Vagina (tissue), 2 donors: ENCODE measurements at places on chromosomes 6 and 20. TPM values are rescaled to one million over a fixed set of nuclear protein-coding genes. Genes with fewer than 3 reads are reported as not detected.
A peak's percentile ranks its signal among the peaks of the same experiment; 100 is the strongest.

Gene CCM2L
- total RNA-seq: 8.6 TPM

Gene SNAP25
- total RNA-seq: 5.6 TPM

Gene PRR18
- total RNA-seq: not detected

Gene DAAM2
- 22.1 TPM for total RNA-seq

DNA sequence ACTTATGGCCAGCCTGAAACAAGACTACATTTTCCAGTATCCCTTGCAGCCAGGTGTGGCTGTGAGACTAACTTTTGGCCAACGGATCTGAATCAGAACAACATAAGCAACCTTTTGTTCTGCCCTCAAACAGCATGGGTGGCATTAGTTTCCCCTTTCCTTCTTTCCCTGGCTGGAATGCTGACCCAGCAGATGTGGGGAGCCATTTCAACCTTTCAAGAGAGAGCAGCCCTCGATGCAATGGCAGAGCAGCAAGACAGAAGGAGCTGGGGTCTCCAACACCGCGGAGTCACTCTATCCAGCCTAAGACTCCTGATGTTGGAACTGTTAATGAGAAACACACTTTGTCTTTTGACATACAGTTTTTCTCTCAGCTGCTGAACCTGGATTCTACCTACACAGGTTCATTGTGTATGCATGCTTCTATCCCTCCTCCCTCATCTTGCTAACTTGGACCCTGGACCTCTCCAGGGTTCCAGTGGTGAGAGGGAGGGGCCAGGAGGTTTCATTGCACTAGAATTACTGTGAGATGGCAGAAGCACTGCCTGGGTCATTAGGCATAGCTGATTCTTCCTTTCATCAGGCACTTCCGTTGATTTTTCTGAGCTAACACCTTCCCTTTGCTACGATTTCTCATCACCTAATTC, 28.8 kb upstream of the DDR1 start:
- H3K36me3 ChIP-seq: no peaks in the 10 kb centered on the region
- H3K4me3 ChIP-seq: no peak overlapping the region
- H3K27ac ChIP-seq: no peak overlapping the region
- H3K4me1 ChIP-seq: no peaks in the 10 kb centered on the region
- H3K27me3 ChIP-seq: no peaks in the 10 kb centered on the region

DNA sequence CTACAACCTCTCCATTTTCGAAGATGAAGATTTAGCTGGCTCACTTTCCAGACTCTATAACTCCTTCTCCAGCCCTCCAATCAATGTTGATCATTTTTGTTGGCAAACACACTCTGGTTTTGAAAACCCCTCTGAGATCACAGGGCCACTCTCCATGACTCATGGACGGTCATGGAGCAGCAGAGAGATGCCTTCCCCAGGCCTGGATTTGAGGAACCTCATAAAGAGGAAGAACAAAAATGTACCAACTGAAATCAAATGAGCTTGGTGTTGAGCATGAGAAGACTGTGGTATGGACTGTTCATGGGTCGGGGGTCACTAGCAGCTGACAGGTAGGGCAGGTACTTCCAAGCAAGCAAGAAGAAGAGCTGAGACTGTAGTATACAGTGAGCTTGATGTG, 112.8 kb upstream of the INSM1 start:
- no peak for DNase-seq
- H3K4me3 ChIP-seq: no peak overlapping the region
- H3K4me1 ChIP-seq: no peaks in the 10 kb centered on the region
- no peaks in the 10 kb centered on the region for H3K27me3 ChIP-seq
- no peaks in the 10 kb centered on the region for H3K36me3 ChIP-seq
- H3K27ac ChIP-seq: no peak overlapping the region

DNA sequence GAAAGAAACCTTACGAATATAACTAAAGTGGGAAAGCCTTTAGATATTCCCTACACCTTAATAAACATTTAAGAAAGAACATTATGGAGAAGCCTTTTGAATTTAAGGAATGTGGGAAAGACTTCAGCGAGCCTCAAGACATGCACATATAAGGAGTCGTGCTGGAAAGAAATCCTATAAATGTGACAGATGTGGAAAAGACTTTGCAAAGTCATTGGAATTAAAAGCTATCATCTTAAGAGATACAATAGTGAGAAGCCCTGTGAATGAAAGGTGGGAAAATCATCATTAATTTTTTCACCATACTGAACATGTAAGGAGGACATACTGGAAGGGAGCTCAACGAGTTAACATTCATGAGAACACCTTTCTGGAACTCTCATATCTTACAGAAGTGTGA, 650.5 kb upstream of the DEFB115 start:
- H3K27me3 ChIP-seq: no peaks in the 10 kb centered on the region
- no peaks in the 10 kb centered on the region for H3K4me1 ChIP-seq
- H3K27ac ChIP-seq: no peak overlapping the region
- no peak for DNase-seq
- H3K36me3 ChIP-seq: no peaks in the 10 kb centered on the region

- no peak for DNase-seq
- H3K4me3 ChIP-seq: no peak overlapping the region
- H3K36me3 ChIP-seq: no peaks in the 10 kb centered on the region
- H3K27ac ChIP-seq: no peak overlapping the region
These were observed 96.2 kb upstream of the HMGN3 start for GRCh38 chr6:79330704-79331103.

Gene PRSS35
- not detected for total RNA-seq

Gene ENPP3
- total RNA-seq: 2.0 TPM

GRCh38 chr6:89895276-89895874, 1.1 kb downstream of the GJA10 start:
- H3K27me3 ChIP-seq: no peaks in the 10 kb centered on the region
- H3K4me3 ChIP-seq: no peak overlapping the region
- no peaks in the 10 kb centered on the region for H3K4me1 ChIP-seq
- no peak for DNase-seq
- no peak overlapping the region for H3K27ac ChIP-seq
- H3K36me3 ChIP-seq: no peaks in the 10 kb centered on the region

GRCh38 chr6:154526996-154527395, 16.5 kb upstream of the CNKSR3 start:
- H3K27me3 ChIP-seq: no peaks in the 10 kb centered on the region
- H3K27ac ChIP-seq: no peak overlapping the region
- H3K36me3 ChIP-seq: no peaks in the 10 kb centered on the region
- DNase-seq: no peak
- H3K4me1 ChIP-seq: no peaks in the 10 kb centered on the region

Gene FLRT3
- total RNA-seq: 4.7 TPM

Gene SLPI
- total RNA-seq: 431 TPM

Gene TRERF1
- 20.6 TPM for total RNA-seq

DNA sequence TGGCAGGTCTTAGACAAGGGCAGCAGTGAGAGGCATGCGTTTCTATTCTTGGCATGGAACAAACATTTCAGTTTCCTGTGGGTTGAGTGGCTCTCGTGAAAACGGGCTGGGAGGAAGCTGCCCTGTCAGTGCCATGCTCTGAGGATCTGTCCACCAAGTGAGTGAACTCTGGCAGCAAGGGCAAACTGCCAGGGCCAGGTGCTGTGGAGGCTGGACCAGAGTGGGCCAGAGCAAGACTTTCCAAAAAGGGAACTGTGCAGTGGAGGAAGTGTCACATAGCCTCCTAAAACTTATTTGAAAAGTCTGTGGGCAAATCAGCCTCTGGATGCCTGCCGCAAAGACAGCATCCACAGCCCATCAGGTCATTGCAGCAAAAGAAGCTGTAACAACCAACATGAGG, 44.2 kb upstream of the TAB2 start:
- no peak for DNase-seq
- no peaks in the 10 kb centered on the region for H3K27me3 ChIP-seq
- no peak overlapping the region for H3K4me3 ChIP-seq
- H3K27ac ChIP-seq: no peak overlapping the region

DNA sequence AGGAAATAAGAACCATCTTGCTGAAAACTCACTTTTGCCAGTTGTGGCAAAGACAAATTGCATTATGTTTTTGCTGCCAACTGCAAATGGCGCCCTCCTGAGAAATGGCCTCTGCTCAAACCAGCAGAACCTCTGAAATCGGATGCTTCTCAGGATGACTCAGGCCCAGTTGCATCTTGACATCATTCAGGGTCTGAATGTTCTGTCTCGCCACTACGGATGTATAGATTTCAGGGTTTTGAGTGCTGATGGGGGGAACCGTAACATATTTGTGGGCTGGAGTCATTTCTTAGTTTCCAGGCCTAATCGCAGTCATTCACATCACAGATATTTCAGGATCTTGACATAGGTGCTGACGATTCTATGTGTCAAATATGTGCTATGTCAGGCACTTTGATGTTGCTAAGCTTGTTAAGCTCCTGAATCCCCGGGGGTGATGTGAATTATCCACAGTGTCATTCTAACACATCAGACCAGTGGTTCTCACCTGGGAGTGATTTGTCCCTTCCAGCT, 207.1 kb downstream of the NFATC2 start:
- H3K4me3 ChIP-seq: no peak overlapping the region
- H3K27me3 ChIP-seq: no peaks in the 10 kb centered on the region
- H3K27ac ChIP-seq: no peak overlapping the region
- no peaks in the 10 kb centered on the region for H3K36me3 ChIP-seq

Gene WFDC12
- total RNA-seq: 4.4 TPM

Gene TNNC2
- not detected for total RNA-seq

- H3K4me1 ChIP-seq: peaks cover 8% of the 10 kb centered on the region
- no peak for DNase-seq
- peak overlapping the region; percentile 37 for H3K27ac ChIP-seq
- no peak overlapping the region for H3K4me3 ChIP-seq
- H3K36me3 ChIP-seq: no peaks in the 10 kb centered on the region
- H3K27me3 ChIP-seq: no peaks in the 10 kb centered on the region
These were observed 120.4 kb downstream of the RNGTT start for GRCh38 chr6:88843040-88843439.

DNA sequence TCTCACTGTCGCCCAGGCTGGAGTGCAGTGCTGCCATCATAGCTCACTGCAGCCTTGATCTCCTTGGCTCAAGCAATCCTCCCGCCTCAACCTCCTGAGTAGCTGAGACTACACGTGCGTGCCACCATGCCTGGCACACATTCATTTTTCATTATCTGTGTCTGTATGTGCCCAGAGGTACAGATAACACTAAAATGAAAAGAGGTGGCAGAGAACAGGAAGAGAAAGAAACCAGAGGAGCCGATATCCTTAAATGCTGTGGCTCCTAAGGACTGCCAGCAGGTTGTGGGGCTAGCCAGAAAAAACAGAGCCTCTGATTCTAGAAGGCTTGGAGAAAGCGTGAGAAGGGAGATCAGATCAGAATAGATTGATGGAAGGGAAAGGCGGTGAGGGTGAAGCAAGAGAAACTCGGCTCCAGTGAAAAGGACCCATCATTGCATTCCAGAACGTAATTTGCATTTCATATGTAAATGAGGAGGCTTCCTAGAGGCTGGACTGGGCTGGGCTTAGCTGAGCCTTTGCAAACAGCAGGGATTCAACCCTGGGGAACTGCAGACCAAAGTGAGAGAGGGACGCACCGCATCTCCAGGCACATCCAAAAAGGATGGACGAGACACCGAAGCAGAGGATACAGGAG, 64.2 kb downstream of the GCNT2 start:
- no peaks in the 10 kb centered on the region for H3K27me3 ChIP-seq
- no peak for DNase-seq
- no peak overlapping the region for H3K4me3 ChIP-seq
- H3K4me1 ChIP-seq: no peaks in the 10 kb centered on the region

GRCh38 chr20:64242797-64243475, 12.6 kb upstream of the PCMTD2 start:
- H3K36me3 ChIP-seq: no peaks in the 10 kb centered on the region
- no peaks in the 10 kb centered on the region for H3K27me3 ChIP-seq
- no peak for DNase-seq
- H3K27ac ChIP-seq: no peak overlapping the region
- H3K4me3 ChIP-seq: no peak overlapping the region

DNA sequence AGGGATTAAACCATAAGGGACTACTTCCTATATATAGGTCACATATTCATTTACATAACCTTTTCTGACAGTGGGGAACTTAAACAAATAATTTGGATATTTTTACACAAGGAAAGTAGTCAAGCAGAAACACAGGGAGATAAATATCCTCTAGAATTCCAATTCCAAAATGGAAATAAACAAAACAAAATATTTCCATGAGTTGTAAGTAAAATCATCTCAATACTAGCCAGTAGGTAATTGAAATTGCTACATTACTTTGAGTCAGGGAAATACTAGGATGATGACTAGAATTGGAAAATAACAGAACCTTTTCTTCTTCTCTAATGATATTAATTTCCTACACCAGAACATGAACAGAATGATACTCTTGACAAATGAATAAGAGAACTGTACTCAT, 1308.1 kb upstream of the GJE1 start:
- H3K36me3 ChIP-seq: no peaks in the 10 kb centered on the region
- no peak overlapping the region for H3K4me3 ChIP-seq
- H3K27ac ChIP-seq: no peak overlapping the region
- DNase-seq: no peak
- H3K27me3 ChIP-seq: no peaks in the 10 kb centered on the region

DNA sequence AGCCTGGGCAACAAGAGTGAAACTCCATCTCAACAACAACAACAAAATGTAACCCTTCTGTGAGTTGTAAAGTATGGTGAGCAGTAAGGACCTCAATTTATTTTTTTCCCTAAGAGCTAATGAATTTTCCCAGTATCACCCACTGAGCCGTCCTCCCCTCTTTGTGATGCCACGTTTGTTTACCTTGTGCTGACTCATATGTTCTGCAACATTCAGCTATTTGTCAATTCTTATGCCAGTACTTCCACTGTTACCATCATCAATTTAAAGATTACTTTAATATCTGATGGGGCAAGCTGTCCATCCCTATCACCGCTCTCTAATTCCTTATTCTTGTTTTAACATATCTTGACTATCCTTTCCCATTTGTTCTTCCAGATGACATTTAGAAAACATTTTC, 37.5 kb downstream of the MAK start:
- no peaks in the 10 kb centered on the region for H3K4me1 ChIP-seq
- H3K27me3 ChIP-seq: no peaks in the 10 kb centered on the region
- no peaks in the 10 kb centered on the region for H3K36me3 ChIP-seq
- H3K27ac ChIP-seq: no peak overlapping the region

DNA sequence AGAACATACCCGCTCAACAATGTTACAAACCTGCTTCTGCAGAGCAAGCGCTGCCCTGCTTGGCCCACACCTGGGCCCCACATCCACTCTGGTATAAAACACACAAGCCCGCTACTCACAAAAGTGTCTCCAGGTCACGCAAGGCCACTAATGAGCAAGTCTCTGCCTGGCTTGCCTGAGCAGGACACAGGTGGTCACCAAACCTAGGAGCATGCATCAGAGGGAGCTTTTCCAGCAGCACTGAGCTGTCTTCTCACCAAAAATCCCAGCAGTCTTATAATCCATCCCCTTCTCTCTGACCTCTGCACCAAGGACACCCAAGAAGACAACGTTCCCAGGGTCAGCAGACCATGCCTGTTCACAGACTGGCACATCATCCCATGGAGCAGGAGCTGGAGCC, 100.8 kb downstream of the DLL1 start:
- no peak overlapping the region for H3K4me3 ChIP-seq
- H3K27me3 ChIP-seq: no peaks in the 10 kb centered on the region
- H3K4me1 ChIP-seq: peaks cover 12% of the 10 kb centered on the region
- DNase-seq: peak; percentile 70

GRCh38 chr6:113659762-113660404, 197.3 kb upstream of the MARCKS start:
- no peak overlapping the region for H3K4me3 ChIP-seq
- no peak overlapping the region for H3K27ac ChIP-seq
- H3K27me3 ChIP-seq: no peaks in the 10 kb centered on the region

Gene TBC1D22B
- 12.5 TPM for total RNA-seq
